ENCODE measurements at places on chromosomes 13 and 19.

- no peak for DNase-seq
Observed at GRCh38 chr19:49845414-49845813, 5.5 kb upstream of the PTOV1 start.

- DNase-seq: no peak
Observed at GRCh38 chr13:70995338-70995737, 871.7 kb downstream of the DACH1 start.

DNA sequence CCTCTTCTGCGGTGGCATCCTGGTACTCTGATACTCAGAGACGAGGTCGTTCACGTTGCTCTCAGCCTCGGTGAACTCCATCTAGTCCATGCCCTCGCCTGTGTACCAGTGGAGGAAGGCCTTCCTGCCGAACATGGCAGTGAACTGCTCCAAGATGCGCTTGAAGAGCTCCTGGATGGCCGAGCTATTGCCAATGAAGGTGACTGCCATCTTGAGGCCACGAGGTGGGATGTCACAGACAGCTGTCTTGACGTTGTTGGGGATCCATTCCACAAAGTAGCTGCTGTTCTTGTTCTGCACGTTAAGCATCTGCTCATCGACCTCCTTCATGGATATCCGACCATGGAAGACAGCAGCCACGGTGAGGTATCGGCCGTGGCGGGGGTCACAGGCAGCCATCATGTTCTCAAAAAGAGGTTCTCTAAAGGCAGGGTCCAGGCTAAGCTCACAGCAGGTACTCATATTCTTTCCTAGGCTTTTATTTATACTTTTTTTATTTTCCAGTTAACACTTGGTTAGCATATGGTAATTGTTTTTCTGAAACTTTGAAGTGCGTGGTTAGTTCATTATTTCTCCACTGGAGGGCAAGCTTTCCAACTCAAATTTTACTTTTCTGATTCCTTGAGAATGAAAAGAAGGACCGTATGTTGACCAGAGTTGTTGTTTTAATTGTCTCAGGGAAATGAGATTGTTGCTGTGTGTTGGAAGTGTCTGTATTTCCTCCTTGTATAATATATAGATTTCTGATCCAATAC, 72.4 kb upstream of the RGCC start:
- no peak for DNase-seq

- DNase-seq: no peak
Observed at GRCh38 chr13:114047358-114047881, 73.5 kb upstream of the C13orf46 start.

DNA sequence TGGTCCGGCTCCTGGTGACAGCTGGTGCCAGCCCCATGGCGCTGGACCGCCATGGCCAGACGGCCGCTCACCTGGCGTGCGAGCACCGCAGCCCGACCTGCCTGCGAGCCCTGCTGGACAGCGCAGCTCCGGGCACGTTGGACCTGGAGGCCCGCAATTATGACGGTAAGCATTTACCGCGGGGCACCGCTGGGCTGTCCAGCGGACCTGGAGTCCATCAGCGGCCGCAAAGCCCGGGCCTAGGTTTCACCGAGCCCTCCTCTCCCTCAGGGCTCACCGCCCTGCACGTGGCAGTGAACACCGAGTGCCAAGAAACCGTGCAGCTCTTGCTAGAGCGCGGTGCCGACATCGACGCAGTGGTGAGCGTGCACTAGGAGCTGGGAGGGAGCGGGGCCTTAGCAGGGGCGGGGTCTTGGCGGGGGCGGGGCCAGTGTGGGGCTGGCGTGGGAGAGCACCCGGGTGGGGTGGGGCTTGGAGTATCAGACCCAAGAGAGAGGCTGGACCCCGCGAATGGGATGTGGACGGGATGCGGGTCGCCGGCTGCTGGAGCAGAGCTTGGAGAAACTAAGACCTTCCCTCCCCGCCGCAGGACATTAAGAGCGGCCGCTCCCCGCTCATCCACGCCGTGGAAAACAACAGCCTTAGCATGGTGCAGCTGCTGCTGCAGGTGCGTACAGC, 8.7 kb downstream of the BCL3 start:
- no peak for DNase-seq

Measured in hippocampal formation (tissue), 2 donors.